ENCODE measurements at places on chromosomes 1 and 21.

DNA sequence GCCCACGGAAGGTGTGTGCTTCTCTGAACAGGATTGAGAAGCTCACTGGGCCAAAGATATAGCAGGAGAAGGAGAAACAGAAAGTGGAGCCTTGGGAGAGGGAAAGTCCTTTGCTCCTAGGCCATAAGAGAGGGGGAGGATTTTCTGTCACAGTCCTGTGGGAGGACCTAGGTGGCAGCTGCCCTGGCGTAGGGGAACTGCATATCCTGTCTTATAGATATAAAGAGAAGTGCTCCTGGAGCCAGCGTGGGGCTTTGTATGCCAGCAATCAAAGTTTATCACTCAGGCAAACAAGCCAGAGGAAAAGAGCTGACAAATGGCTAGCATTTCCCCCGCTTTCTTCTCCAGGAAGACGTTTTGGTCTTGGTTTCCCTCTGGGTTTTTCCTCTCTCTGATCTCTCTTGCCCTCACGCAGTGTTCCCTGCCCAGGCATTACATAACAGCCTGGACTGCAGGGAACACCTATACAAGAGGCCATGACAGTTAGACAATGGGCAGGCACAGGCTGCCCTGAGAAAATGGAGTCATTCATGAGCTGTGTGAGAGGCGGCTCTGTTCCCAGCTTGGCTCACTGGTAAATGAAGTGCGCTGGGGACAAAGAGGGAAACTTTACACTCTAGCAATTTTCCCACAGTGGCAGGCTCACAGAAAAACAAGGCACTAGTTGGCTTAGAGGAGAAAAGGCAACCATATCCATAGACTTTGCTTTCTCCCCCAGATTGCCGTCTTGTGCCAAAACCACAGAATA, 52.5 kb upstream of the ZNF648 start:
- no peak for DNase-seq

DNA sequence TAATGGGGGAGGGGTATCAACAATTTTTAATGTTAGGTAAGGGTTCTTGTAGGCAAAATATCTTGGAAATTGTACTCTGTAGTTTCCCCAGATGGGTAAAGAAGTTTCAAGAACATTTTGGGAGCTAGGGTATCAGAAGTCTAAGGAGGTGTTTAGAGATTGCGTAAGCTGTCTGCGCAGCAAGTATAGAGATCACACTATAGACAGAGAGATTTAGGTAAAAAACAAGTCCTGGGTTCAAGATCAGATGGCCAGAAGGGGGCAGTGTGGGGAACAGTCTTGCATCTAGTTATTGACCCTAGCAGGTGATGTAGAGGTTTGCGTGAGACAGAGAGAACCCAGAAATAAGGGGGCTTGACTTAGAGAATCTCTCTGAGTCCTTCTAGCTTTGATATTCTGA, 80.8 kb downstream of the S1PR1 start:
- no peak for DNase-seq

GRCh38 chr1:174797398-174797797, 202.3 kb upstream of the CACYBP start:
- no peak for DNase-seq

- DNase-seq = no peak
Measured at GRCh38 chr21:37642493-37642892, 273.8 kb downstream of the KCNJ6 start.

GRCh38 chr1:12436817-12437599, 181.0 kb downstream of the DHRS3 start:
- DNase-seq = no peak

- no peak for DNase-seq
Measured at GRCh38 chr1:202498542-202498941, 150.0 kb downstream of the PPP1R12B start.

DNA sequence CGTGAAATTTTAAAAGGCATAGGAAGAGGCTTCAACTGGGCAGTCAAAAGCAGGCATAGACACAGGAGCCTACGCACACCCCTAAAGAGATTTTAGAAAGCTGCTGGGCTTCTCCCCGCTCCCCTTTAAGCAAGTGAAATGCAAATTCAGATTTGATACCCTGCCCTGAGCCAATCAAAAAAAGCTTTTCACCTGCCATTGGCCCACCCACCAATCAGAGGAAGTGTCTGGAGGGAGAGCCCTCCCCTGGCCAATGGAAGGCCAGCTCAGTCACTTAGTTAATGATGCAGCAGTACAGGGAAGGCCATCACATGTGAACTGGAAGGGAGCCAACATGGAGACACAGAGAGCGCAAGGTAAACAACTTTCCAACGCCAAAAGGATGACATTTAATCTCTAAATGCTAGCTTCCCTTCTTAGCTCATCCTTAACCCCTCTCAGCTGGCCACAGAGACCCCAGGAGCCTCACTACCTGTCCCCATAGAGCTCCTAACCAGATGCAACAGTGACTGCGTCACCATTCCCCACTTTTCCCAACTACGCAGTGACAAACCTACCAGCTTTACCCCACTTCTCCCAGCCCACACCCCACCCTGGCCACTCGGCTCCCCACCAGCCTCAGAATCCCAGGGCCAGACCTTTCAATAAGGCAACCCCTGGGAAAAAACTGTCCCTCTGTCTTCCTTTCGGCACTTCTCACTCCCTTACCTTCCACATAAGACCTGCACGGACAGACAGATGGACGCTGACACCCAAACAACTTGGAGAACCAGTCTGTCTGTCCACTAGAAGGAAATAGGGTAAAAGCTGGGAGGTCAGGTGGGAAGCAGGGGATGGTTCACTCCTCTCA, 71.0 kb downstream of the CD46 start:
- DNase-seq = peak; percentile 90

GRCh38 chr1:6278263-6278662, 17.4 kb upstream of the GPR153 start:
- DNase-seq = no peak

- no peak for DNase-seq
Measured at GRCh38 chr1:70038025-70038424, 167.4 kb downstream of the LRRC40 start.

DNA sequence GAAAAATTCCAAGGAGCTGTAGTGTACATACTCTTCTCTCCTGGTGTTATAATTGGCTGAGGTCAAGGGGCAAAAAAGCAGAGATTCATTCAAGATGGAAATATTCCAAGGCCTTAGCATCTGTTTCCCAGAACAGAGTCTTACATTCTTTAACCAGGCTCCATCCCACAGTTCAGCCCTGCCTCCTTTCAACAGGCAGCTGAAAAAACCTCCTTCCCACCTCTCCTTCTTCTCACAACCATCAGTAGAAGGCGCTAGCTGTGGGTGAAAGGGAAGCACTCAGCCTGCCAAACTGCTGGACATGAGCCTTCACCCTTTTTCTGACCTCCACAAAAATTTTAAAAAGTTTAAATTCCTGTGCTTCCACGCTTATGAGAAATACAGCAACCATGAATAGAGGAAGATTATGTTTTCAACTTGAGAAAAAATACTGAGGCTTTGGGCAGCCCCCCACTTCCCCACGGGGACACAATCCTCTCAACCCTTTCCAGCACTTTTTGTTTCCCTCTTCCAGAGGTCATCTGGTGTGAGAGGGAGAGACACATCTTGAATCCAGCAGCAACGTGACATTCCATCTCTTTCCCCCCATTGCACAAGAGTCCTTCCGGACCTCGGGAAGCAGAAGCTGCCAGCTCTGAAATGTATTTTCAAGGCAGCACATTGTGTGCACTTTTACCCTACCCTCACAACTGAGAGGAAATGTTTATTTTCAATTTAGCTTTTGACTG, 43.2 kb upstream of the FMO2 start:
- DNase-seq = no peak

GRCh38 chr1:211606332-211606913, 27.5 kb upstream of the SLC30A1 start:
- no peak for DNase-seq

DNA sequence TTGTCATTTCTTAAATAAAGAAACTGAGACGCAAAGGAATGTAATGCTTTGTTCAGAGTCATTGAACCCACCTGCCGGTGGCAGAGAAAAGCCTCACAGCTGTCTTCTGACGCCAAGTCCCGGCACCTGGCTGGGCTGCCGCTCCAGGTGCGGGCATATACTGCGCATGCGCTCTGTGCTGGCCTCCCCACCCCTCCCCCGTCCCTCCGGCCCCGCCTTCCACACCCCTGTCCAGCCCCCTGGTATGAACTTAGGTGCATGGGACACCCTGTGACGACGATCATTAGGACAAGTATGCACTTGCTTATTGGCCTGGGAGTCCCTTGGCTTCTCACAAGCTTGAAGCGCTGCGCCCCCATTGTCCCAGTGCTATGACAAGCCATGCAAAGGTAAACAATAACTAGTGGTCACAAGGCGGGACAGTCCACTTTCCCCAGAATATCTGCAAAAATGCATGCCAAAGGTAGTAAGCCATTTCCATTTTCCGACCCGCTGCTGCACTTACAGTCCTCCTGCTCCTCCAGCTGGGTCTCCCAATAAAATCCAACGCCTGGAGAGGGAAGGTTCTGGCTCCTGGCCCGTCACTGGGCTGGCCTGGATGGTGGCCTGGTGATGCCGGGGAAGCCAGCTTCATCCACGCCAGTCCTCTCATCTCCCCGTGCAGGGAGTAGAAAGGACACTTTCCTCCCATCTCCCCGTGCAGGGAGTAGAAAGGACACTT, 100.4 kb downstream of the PSMG1 start:
- DNase-seq = no peak

- no peak for DNase-seq
Measured at GRCh38 chr1:199747984-199748383, 279.5 kb upstream of the NR5A2 start.

GRCh38 chr1:43331688-43332087, 5.9 kb upstream of the MPL start:
- no peak for DNase-seq

GRCh38 chr1:65067491-65068201, 80.4 kb upstream of the AK4 start:
- peak; percentile 30 for DNase-seq

- no peak for DNase-seq
Measured at GRCh38 chr21:35465741-35466140, 416.6 kb upstream of the RUNX1 start.

DNA sequence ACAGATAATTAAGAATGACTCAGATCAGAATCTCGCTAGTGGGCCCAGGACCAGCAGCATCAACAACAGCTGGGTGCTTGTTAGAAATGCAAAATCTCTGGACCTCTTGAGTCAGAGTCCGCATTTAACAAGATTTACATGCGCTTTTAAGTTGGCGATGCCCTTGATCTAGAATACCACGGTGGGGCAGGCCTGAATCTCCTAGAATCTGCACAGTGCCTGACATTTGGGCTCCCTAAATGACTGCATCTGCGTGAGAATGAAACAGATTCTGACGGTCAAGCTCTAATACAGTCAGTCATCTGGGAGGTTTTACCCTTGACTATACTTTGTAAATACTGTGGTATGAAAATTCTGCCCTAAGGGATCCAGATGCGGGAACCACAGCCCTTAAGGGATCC, 17.2 kb upstream of the RAB29 start:
- no peak for DNase-seq

- peak; percentile 72 for DNase-seq
Measured at GRCh38 chr1:150548632-150549495, at the start of gene ADAMTSL4. Gene ADAMTSL4, plus strand, starts transcription at chr1:150549408. Its CDS starts 2,881 bp downstream, at chr1:150552289.

- no peak for DNase-seq
Measured at GRCh38 chr1:23098463-23099170, 70.0 kb downstream of the LUZP1 start.

GRCh38 chr1:62612770-62613169, 15.4 kb downstream of the ANGPTL3 start:
- DNase-seq = no peak

DNA sequence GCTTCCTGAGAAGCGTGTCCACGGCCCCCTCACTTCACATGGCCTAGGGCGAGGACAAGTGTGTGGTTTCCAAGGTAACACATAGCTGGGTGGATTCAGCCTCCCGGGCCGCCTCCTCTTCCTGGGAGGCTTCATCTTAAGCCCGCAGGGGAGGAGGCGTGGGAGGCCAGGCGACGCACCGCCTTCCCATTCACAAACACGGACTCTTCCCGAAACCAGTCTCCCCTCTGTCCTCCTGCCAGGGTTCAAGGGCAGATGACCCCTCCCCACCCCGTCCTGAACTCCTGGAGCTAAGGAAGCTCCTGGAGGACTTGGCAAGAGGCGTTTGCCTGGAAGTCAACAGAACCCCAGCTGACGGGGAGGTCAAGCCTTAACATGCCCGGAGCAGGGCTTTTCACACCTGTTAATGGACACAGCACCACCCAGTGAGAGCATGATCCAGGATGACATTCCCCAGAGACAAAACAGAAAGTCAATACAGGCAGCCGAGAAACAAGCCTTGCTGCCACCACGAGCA, 56.7 kb downstream of the KCNN3 start:
- DNase-seq = no peak

DNA sequence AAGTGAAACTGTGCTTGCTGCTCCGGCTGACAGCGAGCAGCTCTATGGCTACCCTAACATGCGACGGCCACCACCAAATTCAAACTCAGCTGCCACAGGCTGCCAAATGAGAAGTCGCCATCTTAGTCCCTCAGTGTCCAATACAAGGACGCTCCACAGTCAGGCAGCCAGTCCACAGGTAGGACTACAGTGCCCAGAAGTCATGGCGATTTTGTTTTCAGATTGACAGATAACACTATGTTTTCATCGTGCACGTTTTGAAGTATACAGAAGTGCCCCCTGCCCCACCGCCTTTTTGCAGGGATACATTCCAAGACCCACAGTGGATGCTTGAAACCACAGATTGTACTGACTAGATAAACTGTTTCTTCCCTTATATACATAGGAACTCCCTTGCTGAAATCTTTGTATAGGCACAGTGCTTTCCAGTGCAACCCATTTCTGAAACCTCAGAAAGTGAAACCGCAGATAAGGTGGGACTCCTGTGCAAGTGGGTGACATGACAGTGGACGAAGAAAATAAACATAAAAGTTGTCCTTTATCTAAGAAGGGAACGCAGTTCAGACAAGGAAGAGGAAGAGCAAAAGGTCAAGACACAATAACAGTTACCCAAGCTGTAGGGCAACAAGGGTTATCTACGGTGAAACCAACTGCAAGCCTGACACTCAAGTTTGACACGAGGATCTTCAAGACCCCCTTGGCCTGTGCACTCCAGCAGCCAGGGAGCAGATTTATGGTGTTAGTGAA, 52.2 kb downstream of the STX6 start:
- DNase-seq = no peak

DNA sequence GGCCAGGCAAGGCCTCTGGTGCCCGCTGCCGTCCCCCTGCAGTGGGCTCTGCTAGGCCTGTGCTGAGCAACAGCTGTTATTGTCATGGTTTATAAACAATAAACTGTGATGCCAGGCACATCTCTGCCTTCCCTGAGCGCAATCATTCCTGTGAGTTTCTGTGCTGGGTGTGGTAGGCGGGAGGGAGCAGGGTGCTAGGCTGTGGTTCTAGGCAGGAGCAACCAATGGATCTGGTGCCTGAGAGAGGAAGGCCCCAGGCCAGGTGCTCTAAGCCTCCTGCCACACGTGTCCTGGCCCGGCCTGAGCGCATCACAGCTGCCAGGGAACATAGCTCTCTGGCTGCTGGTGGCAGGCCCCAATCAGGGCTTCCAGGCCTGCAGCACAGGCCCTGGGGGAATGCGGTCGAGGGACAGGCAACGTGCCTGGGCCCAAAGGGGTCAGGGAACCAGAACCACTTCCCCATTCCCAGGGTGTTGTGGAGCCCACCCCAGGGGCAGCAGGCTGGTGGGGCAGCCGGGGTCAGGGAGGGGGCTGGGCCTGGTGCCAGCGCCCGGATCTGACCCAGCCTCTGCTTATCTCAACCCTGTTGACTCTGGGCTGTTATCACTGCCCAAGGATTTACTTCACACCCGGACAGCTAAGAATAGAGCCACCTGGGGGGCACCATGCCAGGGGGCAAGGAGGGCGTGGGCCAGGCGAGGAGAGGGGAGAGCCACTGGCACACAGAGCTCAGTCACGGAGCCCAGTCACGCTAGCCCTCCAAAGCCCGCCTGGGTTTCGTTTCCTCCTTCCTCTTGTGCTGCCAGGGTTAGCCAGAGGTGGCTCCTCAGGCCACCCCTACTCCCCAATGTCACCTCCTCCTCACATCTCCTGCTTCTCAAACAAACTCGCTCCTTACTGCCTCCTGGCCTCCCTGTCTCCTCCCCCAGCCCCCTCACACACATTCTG, 11.5 kb downstream of the TRIM46 start:
- peak; percentile 88 for DNase-seq
